Amniotic epithelial cell (primary cell): ENCODE measurements at places on chromosomes 2 and 18.

GRCh38 chr2:16978301-16978700, 312.7 kb upstream of the CYRIA start:
- no peak for DNase-seq

DNA sequence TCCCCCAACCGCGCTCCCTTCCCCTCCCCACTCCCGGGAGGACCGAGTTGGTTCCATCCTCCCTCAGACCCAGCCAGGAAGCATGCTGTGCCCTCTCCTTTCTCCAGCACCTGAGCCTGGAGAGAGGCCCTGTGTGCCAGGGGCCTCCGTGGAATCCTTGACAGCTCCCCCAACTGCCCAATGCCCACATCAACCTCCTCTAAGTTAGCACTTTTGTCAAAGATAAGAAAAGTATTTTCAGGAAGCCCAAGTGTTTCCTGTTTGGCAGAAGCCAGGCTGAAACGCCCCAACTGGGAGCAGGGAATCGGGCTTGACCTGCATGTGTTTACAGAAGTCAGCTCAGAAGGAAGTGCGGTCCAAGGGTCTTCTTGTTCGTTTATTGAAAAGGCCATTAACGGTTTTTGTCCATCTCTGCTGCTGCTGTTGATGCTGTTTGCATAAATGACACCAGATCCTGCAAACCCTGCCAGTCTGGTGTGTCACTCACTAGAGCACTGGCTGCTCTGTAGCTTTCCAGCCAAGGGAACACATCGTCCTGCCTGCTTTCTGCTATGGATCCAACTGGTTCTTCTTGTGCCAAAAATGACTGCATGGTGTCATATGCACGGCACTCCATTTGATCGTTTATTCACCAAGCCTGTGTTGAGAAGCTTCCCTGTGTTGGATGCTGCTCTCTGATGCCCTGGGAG, 35.4 kb upstream of the COL6A3 start:
- DNase-seq = no peak

DNA sequence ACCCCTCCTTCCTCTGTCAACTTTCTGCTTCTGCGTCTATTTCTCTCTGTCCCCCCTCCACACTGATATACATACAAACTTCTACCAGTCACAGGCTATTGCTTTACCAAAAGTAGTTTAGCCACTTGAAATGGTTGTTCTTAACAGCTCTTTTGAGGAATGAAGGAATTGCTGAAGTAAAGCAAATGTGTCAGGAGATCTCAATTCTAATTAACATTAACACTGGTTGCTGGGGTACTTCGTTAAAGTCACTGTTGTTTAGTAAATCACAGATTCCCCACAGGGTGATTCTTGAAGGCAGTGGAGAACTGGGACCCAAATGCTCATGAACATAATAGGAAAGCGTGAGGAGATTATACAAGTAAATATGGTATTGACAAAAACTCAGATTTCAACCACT, 232.8 kb downstream of the NYAP2 start:
- no peak for DNase-seq

DNA sequence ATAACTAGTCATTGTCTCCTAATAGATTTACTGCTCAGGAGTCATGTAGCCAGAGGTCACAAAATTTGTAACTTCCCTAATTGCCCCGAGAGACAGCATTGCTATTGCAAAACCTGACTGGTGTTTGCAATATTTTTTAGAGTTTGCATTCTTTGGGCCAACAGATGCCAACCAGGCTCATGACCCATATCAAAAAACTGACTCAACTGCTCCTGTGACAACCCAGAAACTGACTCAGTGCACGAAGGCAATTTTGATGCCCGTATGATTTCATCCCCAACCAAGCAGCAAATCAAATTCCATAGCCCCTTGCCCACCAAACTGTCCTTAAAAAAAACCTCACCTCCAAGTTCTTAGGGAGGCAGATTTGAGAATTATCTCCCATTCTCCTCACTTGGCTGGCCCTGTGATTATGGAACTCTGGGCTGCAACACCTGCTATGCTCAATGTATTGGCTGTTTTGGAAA, 951.3 kb downstream of the TSN start:
- no peak for DNase-seq

DNA sequence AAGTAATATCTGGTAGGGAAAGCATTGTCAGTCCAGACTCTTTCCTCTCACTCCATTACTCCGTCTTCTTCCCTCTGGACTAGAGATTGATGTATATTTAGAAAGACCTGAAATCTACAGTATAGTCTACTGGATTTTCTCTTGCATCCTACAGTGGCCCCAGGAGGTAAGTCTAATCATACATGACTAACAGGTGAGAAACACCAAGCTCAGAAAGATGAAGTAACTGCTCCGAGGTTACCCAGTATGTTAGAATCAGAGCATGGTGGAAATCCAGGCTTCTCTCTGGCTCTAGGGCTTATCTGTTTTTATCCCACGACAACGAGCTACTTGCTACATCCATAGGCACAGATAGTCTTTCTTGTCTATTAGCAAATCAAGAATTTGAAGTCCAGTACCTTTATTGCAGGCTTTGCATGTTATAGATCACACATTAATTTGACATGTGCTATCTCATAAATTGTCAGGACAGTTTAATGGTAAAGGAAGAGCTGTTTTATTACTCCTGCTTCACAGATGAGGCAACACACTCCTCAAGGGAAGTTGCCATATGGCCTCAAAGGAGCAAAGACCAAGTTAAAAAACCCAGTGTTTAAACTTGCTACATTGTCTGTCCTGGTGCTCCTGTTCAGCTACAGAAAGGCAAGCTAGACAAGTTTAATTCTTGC, 484.3 kb downstream of the THSD7B start:
- no peak for DNase-seq

- peak; percentile 45 for DNase-seq
Measured at GRCh38 chr2:182240862-182241371, 185.9 kb downstream of the PDE1A start.

- DNase-seq = peak; percentile 62
Measured at GRCh38 chr2:203126996-203127395, 111.8 kb upstream of the CYP20A1 start.

DNA sequence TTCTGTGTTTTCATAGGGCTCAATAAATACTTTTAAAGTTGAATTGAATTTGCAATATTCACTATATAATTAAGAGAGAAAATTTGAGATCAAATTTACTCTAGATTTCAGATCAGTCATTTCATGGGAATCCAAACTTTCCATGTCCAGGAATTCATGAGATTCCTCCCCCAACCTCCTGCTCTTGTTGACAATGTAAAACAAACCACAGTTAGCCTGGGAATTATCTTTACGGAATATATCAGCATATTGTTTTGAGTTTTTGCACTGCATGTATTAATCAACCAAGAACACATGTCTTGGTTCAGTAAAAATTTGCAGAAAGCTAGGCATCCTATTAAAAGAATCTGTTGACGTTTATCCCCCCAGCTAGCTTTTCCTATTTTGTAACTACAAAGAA, 42.3 kb downstream of the CYP1B1 start:
- peak; percentile 38 for DNase-seq

GRCh38 chr2:189555232-189555631, 25.4 kb downstream of the SLC40A1 start:
- peak; percentile 95 for DNase-seq

DNA sequence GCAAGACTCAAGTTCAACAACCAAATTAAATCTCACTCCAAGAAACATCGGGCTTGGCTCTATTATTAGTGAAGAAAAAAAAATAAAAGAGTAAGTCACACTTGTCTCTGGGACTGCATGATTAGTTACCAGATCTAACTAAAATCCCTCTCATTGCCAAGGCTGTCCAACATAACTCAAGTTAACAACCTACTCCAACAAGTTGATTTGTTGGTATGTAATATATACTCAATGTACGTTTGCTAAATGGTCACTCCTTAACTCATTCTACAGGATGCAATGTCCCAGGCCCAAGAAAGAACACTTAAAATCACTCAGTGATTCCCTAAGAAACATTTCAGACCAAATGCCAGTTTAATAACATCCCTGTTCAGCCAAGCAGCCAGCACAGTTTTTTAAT, 95.1 kb downstream of the DYM start:
- no peak for DNase-seq

GRCh38 chr2:212015588-212015987, 523.0 kb downstream of the ERBB4 start:
- DNase-seq = no peak

GRCh38 chr2:23589220-23589647, 204.3 kb downstream of the KLHL29 start:
- no peak for DNase-seq

DNA sequence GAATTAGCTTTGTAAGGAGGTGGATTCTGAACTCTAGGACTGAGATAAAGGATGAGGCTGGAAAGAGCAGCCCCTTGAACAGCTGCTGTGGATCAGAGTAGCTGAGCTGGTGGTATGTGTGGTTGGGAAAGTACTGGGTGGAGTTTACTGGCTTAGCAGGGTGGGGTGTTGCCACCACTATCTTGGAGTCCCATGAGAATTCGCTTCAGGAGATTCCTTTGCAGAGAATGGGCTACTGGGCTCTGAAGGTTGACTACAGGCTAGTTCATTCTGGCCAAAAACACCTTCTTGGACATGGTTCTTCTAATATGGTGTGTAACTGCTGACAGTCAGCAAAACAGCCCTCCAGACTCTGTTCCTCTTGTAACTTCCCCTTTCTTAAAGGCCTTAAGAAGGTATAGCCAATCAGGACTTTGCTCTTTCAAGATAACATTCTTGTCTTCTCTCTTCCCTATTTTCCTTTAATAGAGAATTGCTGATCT, 52.7 kb downstream of the TET3 start:
- peak; percentile 50 for DNase-seq

- no peak for DNase-seq
Measured at GRCh38 chr2:75023666-75024455, 65.4 kb downstream of the POLE4 start.

DNA sequence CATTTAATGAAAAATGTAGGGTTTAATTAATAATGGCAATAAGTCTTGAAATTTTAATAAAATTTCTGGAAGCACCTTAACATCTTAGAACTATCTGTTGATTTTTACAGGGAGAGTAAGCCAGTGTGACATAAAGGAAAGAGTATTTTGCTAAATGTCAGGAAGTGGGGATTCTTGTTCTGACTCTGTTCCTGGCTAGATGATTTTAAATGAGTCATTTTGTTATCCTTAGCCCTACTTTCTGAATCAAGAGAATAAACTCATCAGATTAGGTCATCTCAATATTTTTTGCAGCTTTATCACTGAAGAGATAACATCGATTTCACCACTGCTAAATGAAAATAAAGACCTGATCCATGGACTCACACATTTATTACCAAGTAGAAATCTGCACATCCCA, 377.5 kb upstream of the CYRIA start:
- peak; percentile 19 for DNase-seq

GRCh38 chr2:20992201-20992711, 51.6 kb downstream of the APOB start:
- DNase-seq = peak; percentile 17

DNA sequence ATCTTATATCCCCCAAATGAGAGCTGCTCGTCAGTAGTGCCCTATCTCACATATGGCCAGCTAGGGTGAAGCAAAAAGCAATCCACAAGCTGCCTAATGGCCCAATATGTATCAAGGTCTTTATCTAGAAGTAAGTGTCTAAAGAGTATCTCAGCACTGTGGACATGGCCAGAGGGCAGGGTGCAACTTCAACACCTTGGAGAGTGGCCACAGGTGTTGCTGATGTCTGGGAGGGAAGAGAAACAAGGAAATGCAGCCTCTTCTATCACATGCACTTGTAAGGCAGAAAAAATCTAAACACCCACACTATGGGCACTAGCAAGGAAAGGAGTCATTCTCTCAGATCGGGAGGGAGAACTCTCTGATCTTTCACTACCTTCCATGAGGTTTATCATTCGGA, 23.7 kb upstream of the MRPL19 start:
- no peak for DNase-seq

DNA sequence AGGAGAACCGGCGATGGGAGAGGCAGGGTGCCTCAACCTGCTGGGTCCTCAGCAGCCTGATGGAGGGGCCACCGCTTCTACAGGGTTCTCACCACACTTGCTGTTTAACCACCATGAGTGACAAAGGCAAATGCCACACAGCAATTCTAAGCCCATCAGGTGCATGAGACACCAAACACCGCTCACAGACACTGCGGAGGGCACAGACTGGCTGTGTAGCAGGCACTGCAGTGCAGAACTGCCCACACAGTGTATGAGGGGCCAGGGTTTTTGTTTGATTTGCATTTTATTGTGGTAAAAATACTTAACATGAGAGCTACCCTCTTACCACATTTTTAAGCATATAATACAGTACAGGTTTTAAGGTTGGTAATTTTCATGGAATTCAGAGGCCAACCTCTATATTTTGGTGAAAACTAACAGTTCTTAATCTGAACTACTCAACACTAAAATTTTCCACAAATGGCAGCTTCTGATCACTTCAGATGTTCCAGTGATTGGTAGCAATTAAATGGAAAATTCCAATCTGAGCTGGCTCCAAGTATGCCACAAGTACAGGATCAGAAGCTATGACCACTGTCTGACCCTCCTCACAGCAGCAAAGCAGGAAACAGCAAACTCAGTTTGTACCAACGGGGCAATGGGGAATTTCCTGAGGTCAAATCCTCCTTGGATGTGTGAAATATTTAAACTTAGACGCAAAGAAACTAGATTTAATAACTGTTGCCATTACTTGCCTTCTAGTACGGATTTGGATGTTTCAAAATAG, 67.7 kb downstream of the FAM210A start:
- DNase-seq = no peak
